ENCODE measurements at places on chromosomes 12 and 14.

DNA sequence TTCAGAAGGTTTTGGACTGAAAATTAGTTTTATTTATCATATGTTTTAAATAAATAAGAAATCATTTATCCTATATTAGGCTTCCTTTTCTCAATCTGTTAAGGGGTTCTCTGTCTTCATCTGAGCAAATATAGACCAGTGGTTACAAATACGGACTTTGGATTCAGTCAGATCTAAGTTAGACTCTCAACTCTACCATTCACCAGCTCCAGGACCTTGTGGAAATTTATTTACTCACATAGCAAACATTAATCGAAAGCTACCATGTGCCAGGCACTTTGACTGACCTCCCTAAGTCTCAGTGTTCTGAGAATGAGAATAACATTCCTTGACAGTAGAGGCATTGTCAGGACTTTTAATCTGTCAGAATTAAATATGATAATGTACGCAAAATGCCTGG lies 22.3 kb downstream of the KCNK10 start:
- no peak for DNase-seq

DNA sequence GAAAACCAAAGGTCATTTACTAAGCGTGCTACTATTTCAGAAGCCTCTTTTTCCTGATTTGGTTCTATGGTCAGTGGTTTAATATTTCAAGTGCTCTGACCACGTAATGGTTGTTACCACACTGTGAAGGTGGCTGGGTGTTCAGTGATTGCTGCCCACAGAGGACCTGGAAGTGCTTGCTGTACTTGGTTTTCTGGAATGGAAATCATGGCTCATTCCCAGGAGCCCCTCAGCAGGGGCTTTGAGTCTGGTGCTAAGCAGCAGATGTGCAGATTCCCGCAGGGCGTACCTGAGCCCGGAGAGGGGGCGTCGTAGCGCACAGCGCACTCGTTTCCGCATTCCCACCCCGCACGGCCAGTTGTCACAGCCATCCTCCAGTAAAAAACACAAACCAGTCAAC lies 50.5 kb downstream of the TRAF3 start:
- DNase-seq: no peak

- no peak for DNase-seq
Measured at GRCh38 chr12:2387103-2387834, 334.5 kb downstream of the CACNA1C start.

DNA sequence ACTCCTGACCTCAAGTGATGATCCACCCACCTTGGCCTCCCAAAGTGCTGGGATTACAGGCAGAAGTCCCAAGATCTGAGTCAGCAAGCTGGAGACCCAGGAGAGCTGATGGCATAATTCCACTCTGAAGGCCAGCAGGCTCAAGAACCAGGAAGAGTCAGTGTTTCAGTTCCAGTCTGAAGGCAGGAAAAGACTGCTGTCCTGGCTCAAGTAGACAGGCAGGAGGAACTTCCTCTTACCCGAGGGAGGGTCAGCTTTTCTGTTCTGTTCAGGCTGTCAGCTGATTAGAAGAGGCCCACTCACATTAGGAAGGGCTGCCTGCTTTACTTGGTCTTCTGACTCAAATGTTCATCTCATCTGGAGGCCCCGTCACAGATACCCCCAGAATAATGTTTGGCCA lies 206.0 kb upstream of the MYL2 start:
- no peak for DNase-seq

DNA sequence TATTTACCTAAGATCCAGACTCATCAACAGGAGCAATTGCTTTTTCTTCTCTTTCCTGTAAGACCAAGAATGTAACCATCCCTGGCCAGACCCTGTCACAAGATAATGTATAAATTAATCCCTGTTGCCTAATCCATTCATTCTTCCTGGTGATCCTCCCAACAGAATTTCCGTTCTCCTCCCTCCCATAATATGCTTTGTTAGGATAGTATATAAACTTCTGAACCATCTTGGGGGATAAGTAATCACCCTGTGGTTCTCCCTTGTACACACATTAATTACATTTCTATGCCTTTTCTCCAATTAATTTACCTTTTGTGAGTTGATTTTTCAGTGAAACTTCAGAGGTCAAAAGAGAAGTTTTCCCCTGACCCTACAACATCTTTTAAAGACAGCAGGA lies 76.2 kb upstream of the RASSF8 start:
- no peak for DNase-seq
